ENCODE measurements at places on chromosomes 11 and 22. TPM values are rescaled to one million over a fixed set of nuclear protein-coding genes. Genes with fewer than 3 reads are reported as not detected.

The PARVG gene
- total RNA-seq = 13.5 TPM

The FLRT1 gene
- 2.5 TPM for total RNA-seq

The P2RY6 gene
- total RNA-seq = 4.8 TPM

The KREMEN1 gene
- total RNA-seq = 10.3 TPM

The TREH gene
- total RNA-seq = not detected

The TSPAN18 gene
- 34.4 TPM for total RNA-seq

GRCh38 chr11:115184901-115185300 lies 319.3 kb downstream of the CADM1 start:
- H3K36me3 ChIP-seq = no peaks in the 10 kb centered on the region
- no peak overlapping the region for H3K4me3 ChIP-seq
- no peak for DNase-seq
- H3K4me1 ChIP-seq = no peaks in the 10 kb centered on the region

DNA sequence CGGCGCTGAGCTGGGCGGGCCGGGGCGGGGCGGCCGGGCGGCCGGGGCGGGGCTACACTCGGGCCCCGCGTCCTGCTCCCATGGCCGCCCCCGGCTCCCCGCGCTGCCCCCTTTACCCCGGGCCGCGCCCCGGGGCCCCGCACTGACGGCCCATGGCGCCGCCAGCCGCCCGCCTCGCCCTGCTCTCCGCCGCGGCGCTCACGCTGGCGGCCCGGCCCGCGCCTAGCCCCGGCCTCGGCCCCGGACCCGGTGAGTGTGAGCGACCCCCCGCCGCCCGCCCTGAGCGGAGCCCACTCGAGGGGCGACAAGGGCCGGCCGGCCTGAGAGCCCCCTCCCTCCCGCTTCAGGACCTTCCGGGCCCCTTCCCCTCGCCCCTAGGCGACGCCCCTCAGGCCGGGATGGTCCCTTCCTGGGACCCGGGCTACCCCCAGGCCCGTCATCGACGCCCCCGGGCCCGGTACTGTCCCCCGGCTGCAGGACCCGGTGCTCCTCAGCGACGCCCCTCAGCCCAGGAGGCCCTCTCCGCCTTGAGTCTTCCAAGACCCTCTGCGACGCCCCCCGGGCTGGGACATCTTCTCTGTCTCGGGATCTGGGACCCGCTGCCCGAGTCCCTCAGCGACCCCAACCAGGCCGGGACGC lies at the start of gene KREMEN1:
KREMEN1 (plus strand) TSS at position 57 of the 639 bp plus-strand sequence; CDS start at position 153, 96 bp downstream.
- peak within 1 kb of the TSS; percentile 76 for H3K27ac ChIP-seq
- H3K4me1 ChIP-seq = peaks cover 36% of the 10 kb centered on the region
- no peak for DNase-seq
- H3K27me3 ChIP-seq = peaks cover 15% of the 10 kb centered on the region
- H3K36me3 ChIP-seq = no peaks in the 10 kb centered on the region
- peak within 1 kb of the TSS; percentile 75 for H3K4me3 ChIP-seq

DNA sequence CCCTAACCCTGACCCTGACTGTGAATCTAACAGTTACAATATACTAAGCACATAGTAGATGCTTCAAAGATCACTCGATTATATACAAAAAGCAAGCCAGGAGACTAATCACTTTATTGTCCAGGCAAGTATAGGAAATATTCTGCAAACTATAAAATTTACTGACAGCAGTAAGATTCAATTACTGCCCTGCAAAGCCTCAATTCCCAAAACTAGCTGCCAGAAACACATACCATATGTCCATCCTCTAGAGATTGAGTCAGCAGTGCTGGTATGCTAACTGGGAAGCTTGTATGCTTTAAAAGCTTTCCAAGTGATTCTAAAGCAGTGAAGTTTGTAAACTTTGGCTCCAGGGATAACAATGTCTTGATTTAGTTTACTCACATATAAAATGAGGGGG lies 26.1 kb downstream of the CSTF3 start:
- H3K27ac ChIP-seq = no peak overlapping the region
- DNase-seq = no peak
- no peak overlapping the region for H3K4me3 ChIP-seq
- no peaks in the 10 kb centered on the region for H3K36me3 ChIP-seq

GRCh38 chr22:29710922-29711593 lies 8.7 kb upstream of the CABP7 start:
- no peaks in the 10 kb centered on the region for H3K36me3 ChIP-seq
- DNase-seq = no peak
- no peaks in the 10 kb centered on the region for H3K27me3 ChIP-seq
- no peak overlapping the region for H3K4me3 ChIP-seq
- no peak overlapping the region for H3K27ac ChIP-seq

GRCh38 chr11:108286370-108286769 lies 63.5 kb downstream of the ATM start:
- no peak overlapping the region for H3K27ac ChIP-seq
- H3K4me1 ChIP-seq = no peaks in the 10 kb centered on the region
- H3K4me3 ChIP-seq = no peak overlapping the region
- DNase-seq = no peak

DNA sequence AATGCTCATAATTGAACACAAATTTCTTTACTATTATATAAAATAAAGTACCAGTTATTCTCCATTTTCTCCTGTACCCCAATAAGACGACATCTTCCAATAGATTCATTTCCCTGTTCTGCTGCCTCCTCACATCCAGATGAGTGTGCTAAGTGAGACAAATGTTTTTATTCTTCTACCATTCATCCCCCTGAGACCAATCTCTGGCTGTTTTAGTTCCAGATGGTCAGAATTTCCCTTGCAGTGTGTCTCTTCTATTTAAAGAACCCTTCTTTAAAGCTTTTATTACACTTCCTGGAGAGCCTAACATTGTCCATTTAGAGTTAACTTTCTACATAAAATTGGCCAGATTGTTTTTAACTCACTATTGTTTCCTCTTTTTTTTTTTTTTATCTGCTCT lies 41.2 kb upstream of the GLYATL1 start:
- H3K27ac ChIP-seq = no peak overlapping the region
- no peaks in the 10 kb centered on the region for H3K4me1 ChIP-seq
- no peaks in the 10 kb centered on the region for H3K27me3 ChIP-seq
- DNase-seq = no peak
- no peaks in the 10 kb centered on the region for H3K36me3 ChIP-seq

DNA sequence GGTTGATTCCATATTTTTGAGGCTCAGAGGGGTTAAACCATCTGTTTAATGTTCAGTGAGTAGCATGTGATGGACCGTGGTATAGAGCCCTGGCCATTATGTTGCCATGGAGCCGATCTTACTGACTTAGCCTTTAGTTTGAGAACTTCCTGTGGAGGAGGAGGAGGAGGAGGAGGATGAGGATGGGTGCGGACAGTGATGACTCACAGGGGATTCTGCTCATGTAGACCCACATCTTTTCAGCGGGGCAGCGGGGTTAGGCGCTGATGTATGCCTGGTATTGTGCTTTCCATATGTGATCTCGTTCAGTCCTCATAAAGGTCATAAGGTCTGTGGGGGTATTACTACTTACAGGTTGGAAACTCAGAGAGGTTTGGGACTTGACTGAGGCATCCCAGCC lies 13.9 kb downstream of the STX3 start:
- peaks cover 13% of the 10 kb centered on the region for H3K36me3 ChIP-seq
- H3K27me3 ChIP-seq = no peaks in the 10 kb centered on the region
- no peak for DNase-seq
- H3K27ac ChIP-seq = no peak overlapping the region

GRCh38 chr11:33835143-33835878 lies 56.6 kb downstream of the LMO2 start:
- no peak overlapping the region for H3K27ac ChIP-seq
- H3K36me3 ChIP-seq = no peaks in the 10 kb centered on the region
- DNase-seq = no peak
- H3K4me3 ChIP-seq = no peak overlapping the region

DNA sequence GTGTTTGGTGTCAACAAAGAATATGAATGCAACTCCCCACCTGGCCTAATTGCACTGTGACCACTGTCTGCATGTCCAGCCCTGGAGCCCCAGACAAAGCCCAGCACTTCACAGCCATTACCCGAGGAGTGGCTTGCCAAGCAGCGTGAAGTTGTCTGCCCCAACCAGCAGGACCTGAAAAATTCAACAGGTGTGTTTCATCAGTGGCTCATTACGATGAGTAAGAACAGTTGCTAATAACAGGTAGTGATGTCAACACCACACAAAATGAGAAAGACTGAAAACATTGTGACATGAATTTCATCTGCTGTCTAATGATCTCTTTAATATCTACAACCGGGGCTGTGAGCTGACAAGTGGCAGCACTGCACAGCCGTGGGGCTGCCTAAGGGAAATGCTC lies 10.3 kb downstream of the MRPL21 start:
- peaks cover 20% of the 10 kb centered on the region for H3K4me1 ChIP-seq
- no peak overlapping the region for H3K4me3 ChIP-seq
- H3K27me3 ChIP-seq = no peaks in the 10 kb centered on the region
- H3K27ac ChIP-seq = no peak overlapping the region

GRCh38 chr11:130087294-130087926 lies 17.7 kb downstream of the APLP2 start:
- H3K4me3 ChIP-seq = no peak overlapping the region
- H3K36me3 ChIP-seq = no peaks in the 10 kb centered on the region
- no peaks in the 10 kb centered on the region for H3K27me3 ChIP-seq
- no peak overlapping the region for H3K27ac ChIP-seq
- DNase-seq = no peak
- H3K4me1 ChIP-seq = peaks cover 42% of the 10 kb centered on the region

GRCh38 chr11:93219440-93219839 lies 21.6 kb upstream of the SLC36A4 start:
- H3K4me1 ChIP-seq = no peaks in the 10 kb centered on the region
- H3K4me3 ChIP-seq = no peak overlapping the region
- DNase-seq = no peak
- H3K36me3 ChIP-seq = no peaks in the 10 kb centered on the region

GRCh38 chr11:118016104-118016503 lies 29.9 kb downstream of the IL10RA start:
- no peaks in the 10 kb centered on the region for H3K4me1 ChIP-seq
- peak; percentile 72 for DNase-seq
- H3K36me3 ChIP-seq = no peaks in the 10 kb centered on the region
- H3K27ac ChIP-seq = no peak overlapping the region
- H3K4me3 ChIP-seq = no peak overlapping the region
- H3K27me3 ChIP-seq = peaks cover 14% of the 10 kb centered on the region

GRCh38 chr22:41762980-41763779 lies 37.3 kb upstream of the CCDC134 start:
- no peak overlapping the region for H3K27ac ChIP-seq
- no peak for DNase-seq
- no peaks in the 10 kb centered on the region for H3K36me3 ChIP-seq
- H3K4me1 ChIP-seq = no peaks in the 10 kb centered on the region
- H3K27me3 ChIP-seq = no peaks in the 10 kb centered on the region

- DNase-seq = no peak
- H3K4me1 ChIP-seq = peaks cover 17% of the 10 kb centered on the region
- H3K36me3 ChIP-seq = no peaks in the 10 kb centered on the region
- no peak overlapping the region for H3K27ac ChIP-seq
- H3K4me3 ChIP-seq = peak overlapping the region; percentile 63
Observed at GRCh38 chr22:29206372-29207242, 911 bp downstream of the EMID1 start.

DNA sequence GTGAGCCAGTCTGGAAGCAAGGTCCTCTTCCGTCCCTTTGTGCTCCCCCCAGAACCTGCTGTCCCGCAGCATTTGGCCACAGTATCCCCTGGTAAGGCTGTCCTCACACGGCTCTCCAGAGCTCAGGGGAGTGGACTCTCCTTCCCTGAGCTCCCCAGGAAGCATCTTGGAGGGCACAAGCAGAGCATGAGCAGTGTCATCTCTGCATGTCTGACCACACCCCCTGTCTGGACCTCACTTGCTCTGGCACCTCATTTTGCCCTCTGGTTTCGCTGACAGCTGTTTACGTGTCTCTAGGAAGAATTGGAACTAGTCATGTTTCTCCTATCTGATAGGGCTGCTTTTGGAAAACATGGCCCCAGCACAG lies 15.5 kb downstream of the DCPS start:
- H3K27ac ChIP-seq = peak overlapping the region; percentile 84
- no peaks in the 10 kb centered on the region for H3K36me3 ChIP-seq
- no peaks in the 10 kb centered on the region for H3K27me3 ChIP-seq
- no peak overlapping the region for H3K4me3 ChIP-seq

DNA sequence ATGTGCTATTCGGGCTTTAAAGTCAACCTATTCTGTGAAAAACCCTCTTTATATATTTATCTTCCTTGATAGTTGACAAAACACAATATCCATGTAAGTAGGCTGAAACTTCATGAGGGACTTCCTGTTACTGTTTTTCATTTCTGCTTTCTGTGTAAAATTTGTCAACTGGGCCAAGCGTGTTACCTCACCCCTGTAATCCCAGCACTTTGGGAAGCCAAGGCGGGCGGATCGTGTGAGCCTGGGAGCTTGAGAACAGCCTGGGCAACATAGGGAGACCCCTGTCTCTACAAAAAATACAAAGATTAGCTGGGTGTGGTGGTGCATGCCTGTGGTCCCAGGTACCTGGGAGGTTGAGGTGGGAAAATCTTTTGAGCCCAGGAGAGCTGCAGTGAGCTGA lies 66.5 kb upstream of the SLC25A18 start:
- no peaks in the 10 kb centered on the region for H3K27me3 ChIP-seq
- H3K27ac ChIP-seq = no peak overlapping the region
- H3K36me3 ChIP-seq = no peaks in the 10 kb centered on the region
- DNase-seq = no peak
- peaks cover 5% of the 10 kb centered on the region for H3K4me1 ChIP-seq

DNA sequence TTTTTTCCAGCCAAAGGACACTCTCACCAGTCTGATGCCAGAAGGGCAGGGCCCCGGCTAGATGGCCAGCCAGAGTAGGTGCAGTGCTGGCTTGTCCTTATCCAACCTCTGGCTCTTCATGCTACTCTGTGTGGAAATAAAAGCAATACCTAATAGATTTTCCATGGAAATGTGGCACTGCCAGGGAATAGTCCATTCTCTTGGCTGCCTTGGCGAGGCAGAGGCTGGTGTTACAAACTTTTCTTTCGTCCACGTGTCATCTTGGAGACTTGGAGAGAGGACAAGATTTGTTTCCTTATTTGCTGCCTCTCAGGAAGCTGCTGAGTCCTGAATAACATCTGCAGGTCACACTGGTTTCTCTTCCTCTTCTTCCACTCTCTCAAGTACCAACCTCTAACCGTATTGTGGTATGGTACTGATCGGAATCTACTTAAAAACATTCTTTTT lies 17.2 kb upstream of the C1QTNF4 start:
- no peaks in the 10 kb centered on the region for H3K27me3 ChIP-seq
- H3K27ac ChIP-seq = no peak overlapping the region
- peaks cover 17% of the 10 kb centered on the region for H3K36me3 ChIP-seq
- no peak overlapping the region for H3K4me3 ChIP-seq

GRCh38 chr11:83773950-83774880 lies 488.0 kb upstream of the CCDC90B start:
- no peak overlapping the region for H3K27ac ChIP-seq
- H3K27me3 ChIP-seq = no peaks in the 10 kb centered on the region
- no peak overlapping the region for H3K4me3 ChIP-seq
- DNase-seq = no peak
- no peaks in the 10 kb centered on the region for H3K4me1 ChIP-seq
- no peaks in the 10 kb centered on the region for H3K36me3 ChIP-seq

DNA sequence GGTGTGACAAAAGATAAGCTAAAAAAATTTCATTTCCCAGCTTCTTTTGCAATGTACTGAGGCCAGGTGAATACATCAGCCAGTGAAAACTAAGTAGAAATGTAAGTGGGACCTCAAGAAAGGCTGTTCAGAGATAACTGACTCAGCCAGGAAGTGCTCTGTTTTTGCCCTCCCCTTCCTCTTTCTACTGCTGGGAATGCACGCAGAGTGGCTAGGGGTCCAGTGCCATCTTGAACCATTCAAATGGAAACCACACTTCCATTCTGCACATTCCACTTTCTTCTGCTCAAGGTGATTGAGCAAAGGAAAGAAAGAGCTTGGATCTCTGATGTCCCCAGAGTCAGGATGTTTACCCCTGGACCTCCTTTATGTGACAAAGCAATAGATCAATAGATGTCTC lies 27.8 kb upstream of the LMO2 start:
- DNase-seq = no peak
- no peaks in the 10 kb centered on the region for H3K36me3 ChIP-seq
- H3K4me1 ChIP-seq = no peaks in the 10 kb centered on the region
- H3K27ac ChIP-seq = no peak overlapping the region
